ENCODE measurements at places on chromosomes 13 and 19.

DNA sequence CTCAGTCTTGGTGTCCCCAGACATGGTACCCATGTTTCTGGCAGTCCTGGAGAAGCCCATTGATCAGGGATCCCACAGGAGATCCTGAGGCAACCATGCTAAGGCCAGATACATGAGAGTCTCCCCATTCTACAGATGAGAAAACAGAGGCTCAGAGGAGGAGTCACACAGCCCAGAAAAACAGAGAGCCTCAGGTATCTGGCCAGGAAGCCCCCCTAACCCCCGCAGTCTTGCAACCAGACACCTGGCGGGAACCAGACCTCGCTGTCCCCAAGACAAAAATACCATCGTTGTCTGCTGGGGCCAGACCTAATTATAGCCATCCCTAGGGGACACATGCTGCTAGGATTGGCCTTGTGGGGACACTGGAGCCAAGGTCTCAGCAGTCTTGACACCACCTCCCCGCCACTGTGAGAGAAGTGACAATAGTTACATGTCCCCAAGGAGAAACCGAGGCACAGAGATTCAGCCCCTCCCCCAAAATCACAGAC lies 1.6 kb upstream of the PDE4C start:
- no peak for DNase-seq

- DNase-seq = no peak
These were observed 57.6 kb downstream of the COL4A1 start for GRCh38 chr13:110249326-110249725.

DNA sequence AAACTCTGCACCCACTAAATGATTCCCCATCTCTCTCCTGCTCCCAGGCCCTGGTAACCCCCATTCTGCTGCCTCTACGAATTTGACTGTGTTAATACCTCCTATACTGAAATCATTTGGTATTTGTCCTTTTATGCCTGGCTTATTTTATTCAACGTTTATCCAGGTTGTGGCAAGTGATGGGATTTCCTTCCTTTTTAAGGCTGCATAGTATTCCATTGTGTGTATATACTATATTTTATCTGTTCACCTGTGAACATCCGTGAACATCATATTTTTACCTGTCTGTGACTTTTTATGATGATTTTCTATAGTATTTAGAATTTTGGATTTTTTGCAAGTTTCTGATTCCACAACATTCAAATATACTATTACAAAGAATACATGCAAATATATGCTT lies 13.9 kb upstream of the CEBPG start:
- no peak for DNase-seq

GRCh38 chr19:29671393-29672160 lies 6.3 kb downstream of the PLEKHF1 start:
- no peak for DNase-seq

- no peak for DNase-seq
These were observed 138.3 kb downstream of the MTUS2 start for GRCh38 chr13:28958441-28958840.

- DNase-seq = no peak
These were observed 9.5 kb downstream of the PIP5K1C start for GRCh38 chr19:3690551-3691371.

GRCh38 chr19:39389631-39390414 lies 1.1 kb downstream of the PAF1 start:
- DNase-seq = no peak

DNA sequence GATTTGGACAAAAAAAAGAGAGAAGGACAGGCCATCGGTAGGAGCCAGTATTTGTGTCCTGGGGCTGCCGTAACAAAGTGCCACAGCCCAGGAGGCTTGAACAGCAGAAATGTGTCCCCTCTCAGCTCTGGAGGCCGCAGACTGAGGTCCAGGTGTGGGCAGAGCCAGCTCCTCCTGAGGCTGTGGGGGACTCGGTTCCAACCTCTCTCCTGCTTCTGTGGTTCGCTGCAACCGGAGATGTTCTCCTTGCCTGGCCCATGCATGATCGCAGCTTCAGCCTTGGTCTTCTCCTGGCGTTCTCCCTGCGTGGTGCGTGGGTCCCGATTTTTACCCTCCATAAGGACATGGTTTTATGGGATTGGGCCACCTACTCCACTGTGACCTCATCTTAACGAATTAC lies 85.9 kb upstream of the SOX1 start:
- DNase-seq = no peak

DNA sequence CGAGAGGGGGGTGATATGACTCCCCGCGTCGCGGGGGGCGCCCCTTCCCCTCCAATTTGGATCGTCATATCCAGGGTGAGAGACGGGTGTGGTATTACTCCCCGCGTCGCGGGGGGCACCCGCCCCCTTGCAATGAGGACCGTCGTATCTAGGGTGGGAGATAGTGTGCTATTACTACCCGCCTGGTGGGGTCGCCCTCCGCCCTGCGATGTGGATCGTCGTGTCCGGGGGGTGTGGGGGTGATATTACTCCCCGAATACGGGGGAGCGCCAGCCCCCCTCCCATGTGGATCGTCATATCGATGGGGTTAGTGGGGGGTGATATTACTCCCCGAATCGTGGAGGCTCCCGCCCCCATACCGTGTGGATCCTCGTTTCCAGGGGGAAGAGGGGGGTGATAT lies 29.2 kb upstream of the RGCC start:
- no peak for DNase-seq

DNA sequence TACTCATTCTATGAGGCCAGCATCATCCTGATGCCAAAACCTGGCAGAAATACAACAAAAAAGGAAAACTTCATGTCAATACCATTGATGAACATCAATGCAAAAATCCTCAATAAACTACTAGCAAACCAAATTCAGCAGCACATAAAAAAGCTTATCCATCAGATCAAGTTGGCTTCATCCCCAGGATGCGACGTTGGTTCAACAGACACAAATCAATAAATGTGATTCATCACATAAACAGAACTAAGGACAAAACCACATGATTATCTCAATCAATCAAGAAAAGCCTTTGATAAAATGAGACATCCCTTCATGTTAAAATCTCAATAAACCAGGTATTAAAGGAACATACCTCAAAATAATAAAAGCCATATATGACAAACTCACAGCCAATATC lies 134.3 kb downstream of the UGGT2 start:
- no peak for DNase-seq

DNA sequence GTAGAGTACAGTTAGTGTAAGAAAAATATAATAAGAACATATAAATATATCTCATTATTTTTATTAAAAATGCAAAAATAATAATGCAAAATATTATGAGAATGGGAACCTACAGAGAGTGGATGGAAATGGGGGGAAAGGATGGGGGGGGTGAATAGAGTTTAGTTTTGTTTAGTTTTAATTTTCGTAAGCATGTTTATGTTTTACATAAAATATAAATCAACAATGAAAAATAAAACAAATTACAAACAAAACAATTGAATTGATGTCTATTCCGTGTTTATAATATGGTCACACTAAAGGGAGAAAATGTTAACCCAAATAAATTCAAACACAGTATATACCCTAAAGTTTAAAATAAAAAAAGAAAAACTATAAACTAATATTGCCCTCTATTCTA lies 1717.4 kb upstream of the SPRY2 start:
- no peak for DNase-seq

- no peak for DNase-seq
These were observed 26.3 kb upstream of the SPATA13 start for GRCh38 chr13:24134231-24134630.

GRCh38 chr13:109783447-109783814 lies 3.0 kb downstream of the IRS2 start:
- DNase-seq = no peak

DNA sequence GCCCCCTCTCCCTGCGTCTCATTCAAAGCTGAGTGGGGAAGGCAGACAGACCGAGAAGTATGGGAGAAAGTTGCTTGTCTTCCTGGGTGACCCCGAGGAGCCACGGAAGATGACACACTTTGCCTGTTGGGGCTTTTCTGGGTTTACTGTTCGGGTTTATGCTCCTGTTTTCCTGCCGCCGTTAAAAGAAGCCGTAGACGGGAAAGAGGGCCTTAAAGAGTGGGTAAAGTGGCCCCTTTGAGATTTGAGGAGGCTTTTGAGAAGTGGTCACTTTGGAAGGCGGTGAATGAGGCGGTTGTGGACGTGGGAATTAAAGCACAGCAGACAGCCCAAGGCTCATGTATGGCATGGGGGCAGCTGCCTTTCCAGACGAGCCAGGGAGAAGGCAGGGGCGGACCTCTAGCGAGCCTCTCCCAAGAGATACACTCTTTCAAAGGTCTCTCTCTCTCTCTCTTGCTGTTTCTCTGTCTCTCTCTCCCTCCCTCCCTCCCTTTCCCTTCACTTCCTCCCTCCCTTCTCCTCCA lies 493 bp upstream of the LHFPL6 start:
- no peak for DNase-seq

DNA sequence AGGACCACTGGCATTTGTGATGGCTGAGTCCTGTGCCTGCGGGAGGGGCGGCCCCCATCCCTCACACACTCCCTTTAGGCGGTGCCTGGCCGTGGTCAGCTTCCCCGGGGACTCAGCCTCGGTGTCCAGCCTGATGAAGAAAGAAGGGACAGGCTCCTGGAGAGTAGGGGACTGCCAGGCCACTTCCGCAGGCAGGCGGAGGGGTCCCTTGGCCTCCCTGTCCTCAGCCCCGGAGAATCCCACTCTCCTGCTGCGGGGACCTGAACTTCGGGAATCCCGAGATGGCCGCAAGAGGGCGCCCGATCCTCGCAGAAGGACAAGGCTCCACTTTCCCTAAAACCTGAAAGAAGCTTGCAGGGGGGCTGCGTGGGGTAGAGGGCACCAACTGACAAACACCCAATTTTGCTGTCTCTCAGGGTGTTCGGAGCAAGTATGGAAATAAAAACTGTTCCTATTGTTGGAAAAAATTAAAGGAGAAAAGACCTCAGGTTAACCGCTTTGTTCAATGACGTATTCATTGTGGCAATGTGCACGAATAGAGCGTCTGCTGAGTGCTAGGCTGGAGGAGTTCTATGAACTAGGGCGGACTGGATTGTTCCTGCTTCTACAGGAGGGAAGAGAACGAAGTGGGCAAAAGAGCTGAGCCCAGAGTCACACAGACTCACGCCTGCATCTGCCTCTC lies 297.3 kb downstream of the ZNF536 start:
- peak; percentile 69 for DNase-seq

GRCh38 chr19:3420909-3421619 lies 54.7 kb downstream of the NFIC start:
- DNase-seq = no peak

DNA sequence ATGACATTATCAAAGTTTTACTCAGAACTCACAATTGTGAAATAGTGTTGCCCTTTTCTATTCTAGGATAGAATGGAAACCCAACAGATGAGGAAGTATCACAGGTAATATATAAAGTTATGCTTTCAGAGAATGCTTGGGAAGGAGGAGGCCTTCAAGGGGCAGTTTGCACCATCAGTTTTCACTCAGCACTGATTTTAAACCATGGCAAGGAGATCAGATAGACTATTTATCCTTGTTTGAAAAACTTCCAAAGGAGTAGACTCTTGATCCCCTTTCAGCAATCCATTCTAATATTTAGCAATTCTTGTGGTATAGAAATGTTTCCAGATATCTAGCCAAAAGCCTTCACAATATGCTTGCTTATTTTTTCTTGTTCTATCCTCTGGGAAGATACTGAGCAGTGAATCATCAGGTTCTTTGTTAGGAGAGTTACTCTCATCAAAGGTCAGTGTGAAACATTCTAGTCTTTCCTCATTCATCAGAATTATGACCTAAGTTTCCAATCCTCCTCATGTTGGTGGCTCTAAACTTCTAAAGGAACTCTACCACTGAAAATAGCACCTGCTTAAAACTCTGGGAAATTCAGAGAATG lies 3.8 kb downstream of the GPC6 start:
- no peak for DNase-seq

- no peak for DNase-seq
These were observed 78.4 kb downstream of the MIPEP start for GRCh38 chr13:23810685-23811240.

- peak; percentile 35 for DNase-seq
These were observed at the start of gene ADM5 for GRCh38 chr19:49689133-49690078. ADM5 (plus strand) TSS chr19:49689594; CDS start chr19:49689838, 244 bp downstream.

DNA sequence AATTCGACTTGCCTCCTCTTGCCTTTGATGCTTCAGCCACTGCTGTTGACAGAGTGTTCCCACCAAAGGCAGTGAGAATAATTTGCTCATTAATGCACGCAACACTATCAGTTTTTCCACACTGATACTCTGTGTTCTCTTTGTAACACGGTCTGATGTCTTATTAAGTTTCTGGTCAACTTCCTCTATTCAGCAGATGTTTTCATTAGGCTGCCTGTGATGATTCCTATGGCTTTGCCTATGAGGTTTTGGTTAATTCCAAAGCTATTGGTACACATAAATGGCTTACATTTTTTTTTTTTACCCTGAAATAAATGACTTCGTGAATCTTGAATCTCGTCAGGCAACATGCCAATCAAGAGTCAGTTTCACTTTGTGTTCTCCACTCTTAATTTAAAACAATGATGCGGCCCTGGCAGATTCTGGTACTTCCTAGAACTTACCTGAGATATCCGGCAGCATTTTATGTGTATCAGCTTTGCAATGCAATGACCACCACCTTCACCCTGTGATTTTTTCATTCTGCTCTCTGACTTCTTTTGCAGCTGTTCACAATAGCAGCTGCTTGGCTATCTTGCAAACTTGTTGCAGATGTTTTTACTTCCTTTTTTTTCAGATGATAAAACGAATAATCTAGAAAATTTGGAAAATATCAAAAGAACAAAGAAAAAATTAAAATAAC lies 27.5 kb upstream of the KL start:
- no peak for DNase-seq

DNA sequence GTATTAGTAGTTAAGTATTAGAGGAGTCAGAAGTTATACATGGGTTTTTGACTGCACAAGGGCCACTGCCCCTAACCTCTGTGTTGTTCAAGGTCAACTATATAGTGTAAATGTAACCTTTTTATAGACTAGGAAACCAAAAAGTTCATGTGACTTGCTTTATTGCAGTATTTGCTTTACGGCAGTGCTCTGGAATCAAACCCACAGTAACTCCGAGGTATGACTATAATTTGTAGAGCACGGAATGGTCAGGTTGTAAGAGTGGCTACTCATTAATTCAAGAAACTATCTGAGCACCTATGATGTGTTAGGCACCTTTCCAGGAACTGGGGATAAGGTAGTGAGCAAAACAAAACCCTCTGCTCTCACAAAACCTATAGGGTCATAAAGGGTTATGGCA lies 22.2 kb downstream of the SUPT20H start:
- DNase-seq = no peak

DNA sequence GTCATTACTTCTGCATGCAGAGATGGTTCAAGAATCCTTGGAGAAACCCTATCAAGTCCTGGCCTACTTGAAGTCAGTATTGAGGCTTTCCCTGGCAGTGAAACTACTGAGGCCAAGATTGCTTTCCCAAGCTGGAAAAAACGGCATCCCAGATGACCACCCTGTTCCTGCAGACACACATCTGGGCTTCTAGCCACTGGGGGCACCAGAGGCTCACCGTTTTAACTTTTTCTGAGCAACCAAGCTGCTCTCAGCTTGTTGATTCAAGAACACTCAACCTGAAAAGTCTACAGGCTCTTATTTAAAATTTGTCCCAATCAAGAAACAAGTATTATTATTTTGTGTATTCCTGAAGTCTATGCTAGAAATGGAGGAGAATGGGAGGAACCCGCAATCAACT lies 66.6 kb downstream of the SPRYD7 start:
- DNase-seq = no peak

- DNase-seq = no peak
These were observed 1.4 kb downstream of the LENG9 start for GRCh38 chr19:54462047-54462654.

- no peak for DNase-seq
These were observed 1.5 kb upstream of the RGCC start for GRCh38 chr13:41455725-41456419.

GRCh38 chr13:47184321-47184720 lies 287.5 kb upstream of the HTR2A start:
- DNase-seq = no peak

Measured in occipital lobe (tissue), 3 donors.